Suppressor macrophage (primary cell): ENCODE measurements at places on chromosomes 1 and 21.

DNA sequence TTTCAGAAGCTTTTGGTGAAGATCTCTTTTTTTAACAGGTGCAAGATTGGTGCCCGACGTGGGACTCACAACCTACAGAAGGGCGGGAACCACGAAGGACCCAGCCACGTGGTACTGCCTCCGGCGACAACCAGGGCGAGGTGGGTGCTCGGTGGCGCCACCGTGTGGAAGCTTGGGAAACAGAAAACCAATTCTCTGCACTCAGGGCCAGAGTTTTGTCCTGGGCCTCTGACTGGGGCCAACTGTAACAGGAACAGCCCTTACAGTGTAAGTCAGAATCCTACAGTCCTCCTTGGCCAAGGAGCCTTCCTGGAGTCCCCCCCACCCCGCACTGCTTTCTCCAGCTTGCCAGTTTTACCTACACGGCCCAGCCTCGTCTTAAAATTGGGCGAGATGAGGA, 11.6 kb upstream of the S100A7A start:
- DNase-seq, result peak; percentile 67

DNA sequence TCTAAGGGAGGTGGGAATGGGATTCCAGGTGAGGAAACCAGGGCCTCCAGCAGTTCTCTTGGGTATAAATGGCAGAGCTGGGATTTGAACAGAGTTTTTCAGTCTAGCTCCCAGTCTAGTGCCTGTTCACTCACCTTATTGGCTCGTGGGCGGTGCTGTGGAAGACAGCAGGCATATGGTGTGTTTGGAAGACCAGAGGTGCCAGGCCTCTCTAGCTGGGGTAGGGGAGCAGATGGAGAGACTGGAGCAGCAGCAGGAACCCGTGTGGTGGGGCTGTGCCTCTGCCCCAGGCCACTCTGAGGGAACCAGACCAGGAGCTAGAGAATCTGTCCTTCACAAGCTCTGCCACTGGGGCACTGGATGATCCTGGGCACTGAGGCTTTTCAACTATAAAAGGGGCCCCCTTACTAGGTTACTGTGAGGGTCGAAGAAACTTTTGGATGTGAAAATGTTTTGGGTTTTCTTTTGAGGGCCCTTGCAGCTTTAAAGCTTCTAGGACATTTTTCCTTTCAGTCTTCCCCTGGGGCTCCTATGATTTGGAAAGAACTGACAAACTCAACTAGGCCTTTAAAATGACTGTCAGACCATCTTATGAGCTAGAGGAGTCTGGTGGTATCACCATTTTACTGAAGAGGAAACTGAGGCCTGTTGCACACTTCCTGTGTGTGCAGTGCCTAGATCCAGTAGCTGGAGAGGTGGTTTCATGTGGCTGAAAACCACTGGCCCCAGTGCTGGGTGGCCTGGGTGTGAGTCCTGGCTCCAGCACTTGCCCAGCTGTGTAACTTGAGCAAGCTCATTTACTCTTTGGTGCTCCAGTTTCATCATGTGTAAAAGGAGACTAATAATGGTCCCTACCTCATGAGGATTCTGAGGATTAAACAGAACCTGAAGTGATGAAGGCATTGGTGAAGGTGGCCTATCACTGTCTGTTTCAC, 6.1 kb downstream of the DMRTB1 start:
- DNase-seq, result no peak

DNA sequence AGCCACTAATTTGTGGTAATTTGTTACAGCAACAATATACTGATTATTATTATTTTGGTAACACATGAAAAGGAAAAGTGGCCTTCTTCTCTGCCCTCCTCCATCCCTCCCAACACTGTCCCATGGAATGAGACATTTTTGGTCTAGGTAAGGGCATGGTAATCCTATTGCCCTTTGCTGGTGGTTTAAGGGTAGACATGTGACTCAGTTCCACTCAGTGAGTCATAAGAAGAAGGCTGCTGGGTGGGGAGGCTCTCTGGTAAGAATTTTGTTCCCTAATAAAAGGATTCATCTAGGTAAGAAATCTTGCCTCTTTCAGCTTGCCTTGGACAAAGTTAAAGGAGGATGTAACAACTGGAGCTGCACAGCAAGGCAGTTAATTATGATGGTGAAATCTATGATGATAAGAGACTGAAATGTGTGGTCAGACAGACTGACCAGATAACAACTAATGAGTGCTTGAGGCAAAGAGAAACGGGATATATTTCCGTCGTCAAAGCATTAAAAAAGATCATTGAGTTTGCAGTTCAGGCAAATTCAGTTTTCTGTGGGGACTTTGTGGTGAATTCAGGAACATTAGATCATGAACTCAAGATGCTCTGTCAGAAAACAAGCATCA, 232.0 kb upstream of the KCNK2 start:
- DNase-seq, result no peak

DNA sequence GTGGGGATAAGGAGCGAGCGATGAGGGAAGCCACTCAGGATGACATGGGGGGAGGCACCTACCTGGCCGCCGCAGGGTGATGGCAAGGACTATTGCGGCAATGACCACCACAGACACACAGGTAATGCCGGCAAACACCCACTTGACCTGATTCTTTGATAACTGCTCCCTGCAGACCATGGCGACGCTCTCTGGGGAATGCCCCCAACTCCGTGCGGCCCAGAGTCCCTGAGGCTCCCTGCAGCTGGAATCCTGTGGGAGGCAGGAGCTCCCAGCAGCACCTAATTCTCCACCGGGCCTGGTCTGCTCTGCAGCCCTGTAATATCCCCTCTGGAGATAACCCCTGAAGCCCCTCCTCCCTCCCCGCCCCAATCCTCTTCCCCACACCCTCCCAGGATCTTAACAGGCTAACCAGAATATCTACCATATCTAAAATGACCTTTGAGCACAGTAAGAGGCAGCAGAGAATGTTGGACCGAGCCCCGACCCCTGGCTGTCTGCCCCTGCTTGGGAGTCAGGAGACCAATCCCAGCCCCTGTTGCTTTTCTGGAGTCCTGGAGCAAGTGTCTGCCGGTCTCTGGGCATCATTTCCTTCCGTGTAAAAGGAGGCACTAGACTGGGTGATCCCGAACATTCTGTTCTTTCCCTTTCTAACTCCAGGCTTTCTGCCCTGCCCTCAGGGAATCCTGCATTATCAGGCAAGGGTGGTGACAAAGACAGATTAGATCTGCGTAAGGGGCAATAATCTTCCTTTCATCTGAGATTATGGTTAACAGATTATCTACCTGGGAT, at the start of gene FAM151A:
Gene FAM151A, minus strand, starts transcription at position 310 of the 792 bp plus-strand sequence. Its CDS starts 130 bp downstream, at position 180.
- DNase-seq, result no peak

- no peak for DNase-seq
Measured at GRCh38 chr1:244218220-244218619, 167.1 kb downstream of the ZBTB18 start.

DNA sequence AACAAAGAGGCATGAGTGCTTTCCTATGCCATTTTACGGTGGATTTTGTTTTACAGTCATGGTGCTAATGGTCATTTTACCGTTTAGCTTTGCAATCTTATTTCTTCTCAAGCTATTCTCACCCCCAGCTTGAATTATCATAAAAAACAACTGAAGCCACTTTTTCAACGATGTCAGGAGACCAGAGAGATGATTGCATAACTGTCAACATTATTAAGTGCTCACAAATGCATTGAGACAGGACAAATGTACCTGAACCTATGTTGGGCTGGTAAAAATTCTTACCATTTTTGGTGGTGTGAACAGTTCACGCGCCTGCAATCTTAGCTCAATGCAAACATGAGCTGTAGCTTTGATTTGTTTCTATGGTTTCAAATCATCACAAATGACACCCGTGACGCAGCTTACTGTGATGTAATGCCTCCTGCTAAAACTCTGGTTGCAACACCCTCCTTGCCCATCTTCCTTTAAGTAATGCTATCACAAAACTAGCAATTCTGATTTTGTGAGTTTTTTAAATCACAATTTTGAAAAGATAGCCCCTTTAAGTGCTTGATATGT, 104.4 kb downstream of the UCHL5 start:
- peak; percentile 63 for DNase-seq

- no peak for DNase-seq
Measured at GRCh38 chr21:39667353-39667891, 54.7 kb downstream of the B3GALT5 start.

DNA sequence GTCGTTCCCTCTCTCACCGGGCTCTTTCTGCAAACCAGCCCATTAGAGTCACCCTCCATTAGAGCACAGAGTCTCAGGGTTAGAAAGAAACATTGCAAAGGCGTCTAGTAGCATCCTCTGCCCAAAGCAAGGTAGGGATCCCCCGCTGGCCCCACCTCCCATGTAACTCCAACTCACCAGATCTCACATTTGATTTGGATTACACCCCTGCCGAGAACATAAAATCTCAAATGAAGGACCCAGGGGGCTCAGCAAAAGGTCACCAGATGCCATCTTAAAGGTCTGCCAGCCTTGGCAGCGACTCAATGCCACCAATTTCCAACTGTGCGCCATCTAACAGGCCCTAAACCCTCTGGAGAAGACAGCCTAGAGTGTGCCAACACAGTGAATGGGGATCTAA, 14.1 kb downstream of the C1orf87 start:
- no peak for DNase-seq

GRCh38 chr21:15616864-15617574, 112.8 kb upstream of the USP25 start:
- no peak for DNase-seq

DNA sequence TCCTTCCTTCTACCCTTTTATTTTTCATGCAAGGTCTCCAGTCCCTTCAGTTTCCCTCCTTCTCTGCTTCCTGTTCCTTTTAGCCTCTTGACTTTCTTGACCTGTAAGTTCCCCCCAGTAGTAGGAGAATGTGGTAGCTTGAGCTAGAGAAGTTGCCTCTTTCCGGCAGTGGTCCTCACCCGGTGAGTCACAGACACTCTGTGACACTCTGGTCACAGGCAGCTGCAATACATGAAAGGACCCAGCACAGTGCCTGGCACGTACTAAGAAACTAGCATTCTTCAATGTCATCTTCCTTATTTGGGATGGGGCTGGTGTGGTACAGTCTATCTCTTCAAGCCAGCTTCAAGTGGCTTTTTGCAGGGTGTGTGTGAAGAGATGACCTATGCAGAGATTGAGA, 16.0 kb downstream of the PFKFB2 start:
- no peak for DNase-seq

DNA sequence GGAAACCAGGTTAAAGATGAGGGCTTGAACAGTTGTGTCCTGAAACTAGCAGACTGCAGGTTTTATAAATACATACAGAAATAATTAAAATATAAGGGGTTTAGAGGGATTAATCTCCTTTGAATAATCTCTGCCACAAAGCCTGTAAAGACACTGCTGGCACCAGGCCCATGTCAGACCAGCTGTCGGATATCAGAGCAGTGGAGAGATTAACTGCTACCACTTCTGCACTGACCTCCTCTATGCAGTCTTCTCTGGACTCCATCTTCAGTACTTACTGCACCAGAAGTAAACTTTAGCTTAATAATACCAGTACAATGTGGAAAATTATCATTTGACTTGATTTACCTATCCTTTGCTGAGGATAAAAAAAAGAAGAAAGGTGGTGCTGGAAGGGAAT, 128.6 kb downstream of the LHX4 start:
- no peak for DNase-seq

DNA sequence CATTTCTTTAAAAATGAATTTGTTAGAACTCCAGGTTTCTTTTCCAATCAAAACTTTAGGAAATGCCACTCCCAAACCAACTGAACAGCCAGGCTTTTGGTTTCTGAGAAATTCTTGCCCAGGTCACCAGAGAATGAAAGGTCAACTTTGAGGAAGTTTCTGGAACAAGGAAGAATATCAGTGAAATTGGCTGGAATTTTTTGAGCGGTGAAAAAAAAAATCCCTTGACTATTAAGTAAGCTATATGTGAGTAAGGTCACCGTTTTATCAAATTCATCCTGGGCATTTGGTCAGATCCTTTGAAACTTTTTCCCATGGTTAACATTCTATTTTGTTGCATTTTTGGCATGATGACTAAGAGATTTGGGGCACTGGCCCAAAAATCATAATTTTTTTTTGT, 469.3 kb downstream of the LTN1 start:
- DNase-seq, result no peak

GRCh38 chr1:171081314-171081753, 9.4 kb upstream of the FMO3 start:
- no peak for DNase-seq

- no peak for DNase-seq
Measured at GRCh38 chr1:203592156-203592555, 34.5 kb upstream of the ATP2B4 start.

DNA sequence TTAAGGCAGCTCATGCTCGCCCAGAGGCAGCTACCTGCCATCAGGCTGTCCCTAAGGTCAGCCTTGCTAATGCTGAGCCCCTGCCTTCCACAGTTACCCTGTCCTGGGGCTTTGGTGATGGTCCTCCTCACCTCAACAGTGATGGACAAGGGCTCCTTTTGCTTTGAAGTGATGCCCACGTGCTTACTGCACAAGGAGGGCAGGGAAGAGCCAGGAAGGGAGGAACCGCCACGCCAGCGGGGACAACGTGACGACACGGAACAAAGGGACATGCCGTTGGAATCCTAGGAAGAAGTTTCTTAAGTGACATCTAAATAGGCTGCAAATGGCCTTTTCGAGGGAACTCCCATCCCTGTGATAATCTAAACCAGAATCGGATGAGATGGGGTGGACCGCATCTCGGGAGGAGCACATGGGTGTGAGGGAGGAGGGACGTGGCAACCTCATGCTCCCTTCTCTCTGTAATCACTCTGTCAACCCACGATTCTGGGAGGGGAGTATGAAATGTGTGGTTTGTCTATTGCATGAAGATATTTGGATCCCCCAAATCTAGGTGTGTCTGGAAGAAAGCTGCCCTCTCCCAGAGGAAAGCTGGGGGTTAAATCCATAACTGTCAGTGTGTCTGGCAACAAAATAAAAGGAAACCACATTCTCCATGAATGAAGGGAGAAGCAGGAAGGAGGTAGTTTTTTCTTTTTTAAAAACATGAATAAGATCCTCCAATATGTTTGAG, 110.9 kb upstream of the IRF2BP2 start:
- DNase-seq, result no peak

DNA sequence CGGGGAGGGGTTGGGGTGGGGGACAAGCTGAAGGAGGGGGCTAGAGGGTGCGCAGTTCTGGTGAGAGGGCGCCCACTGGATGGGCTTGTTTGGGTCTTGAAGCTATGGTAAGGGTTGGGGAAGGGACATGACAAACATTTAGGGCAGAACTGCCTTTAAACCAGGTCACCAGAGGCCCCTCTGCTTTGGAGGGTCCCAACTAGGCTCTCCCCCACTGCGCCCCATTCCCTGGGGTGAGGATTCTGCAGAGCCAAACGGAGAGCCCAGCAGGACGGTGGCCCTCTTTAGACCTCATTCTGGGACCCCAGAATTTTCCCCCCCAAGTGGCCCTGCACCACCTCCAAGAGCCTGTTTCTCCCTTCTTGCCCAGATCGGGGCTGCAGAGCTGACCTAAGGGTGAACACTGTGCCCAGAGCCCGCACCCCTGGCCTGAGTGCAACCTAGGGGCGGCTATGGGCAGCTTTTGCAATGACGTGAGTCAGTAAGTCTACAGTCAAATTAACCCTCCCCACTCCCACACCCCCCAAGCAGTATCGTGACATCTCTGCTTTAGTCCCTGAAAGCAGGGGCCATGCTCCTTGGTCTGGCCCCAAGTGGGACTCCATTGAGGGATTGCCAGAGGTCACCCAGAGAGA, 593.8 kb downstream of the MATN1 start:
- peak; percentile 30 for DNase-seq

- no peak for DNase-seq
Measured at GRCh38 chr1:190474650-190475211, 2.9 kb downstream of the BRINP3 start.

GRCh38 chr1:227777156-227777555, 38.3 kb upstream of the PRSS38 start:
- DNase-seq, result no peak
